ENCODE measurements at places on chromosomes 2 and 18.

GRCh38 chr2:37738266-37738885 is 66.9 kb upstream of the CDC42EP3 start:
- no peak for DNase-seq

- peak; percentile 28 for DNase-seq
These were observed 373.0 kb downstream of the CDH2 start for GRCh38 chr18:27803957-27804356.

DNA sequence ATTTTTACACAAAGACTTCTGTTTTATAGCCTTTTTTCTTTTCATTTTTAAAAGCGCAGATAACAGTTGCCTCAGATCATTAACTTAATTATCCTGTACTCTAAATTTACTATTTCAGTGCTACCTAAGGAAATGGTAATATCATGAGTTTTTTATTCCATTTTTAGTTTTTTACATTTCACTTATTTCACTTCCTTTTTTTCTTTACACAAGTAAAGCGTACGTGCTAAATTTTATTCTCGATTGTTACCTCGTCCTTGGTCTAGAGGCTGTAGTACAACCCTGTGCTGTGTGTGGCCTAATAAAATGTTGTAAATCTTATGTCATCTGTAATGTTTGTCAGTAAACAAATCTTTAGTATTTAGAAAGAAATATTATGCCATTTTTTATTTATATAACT is 49.2 kb downstream of the CRIM1 start:
- no peak for DNase-seq

GRCh38 chr18:54843314-54843713 is 15.0 kb downstream of the RAB27B start:
- peak; percentile 39 for DNase-seq

GRCh38 chr2:72669121-72669520 is 156.7 kb downstream of the EXOC6B start:
- peak; percentile 91 for DNase-seq

GRCh38 chr2:105803337-105803736 is 58.6 kb downstream of the NCK2 start:
- DNase-seq: no peak

DNA sequence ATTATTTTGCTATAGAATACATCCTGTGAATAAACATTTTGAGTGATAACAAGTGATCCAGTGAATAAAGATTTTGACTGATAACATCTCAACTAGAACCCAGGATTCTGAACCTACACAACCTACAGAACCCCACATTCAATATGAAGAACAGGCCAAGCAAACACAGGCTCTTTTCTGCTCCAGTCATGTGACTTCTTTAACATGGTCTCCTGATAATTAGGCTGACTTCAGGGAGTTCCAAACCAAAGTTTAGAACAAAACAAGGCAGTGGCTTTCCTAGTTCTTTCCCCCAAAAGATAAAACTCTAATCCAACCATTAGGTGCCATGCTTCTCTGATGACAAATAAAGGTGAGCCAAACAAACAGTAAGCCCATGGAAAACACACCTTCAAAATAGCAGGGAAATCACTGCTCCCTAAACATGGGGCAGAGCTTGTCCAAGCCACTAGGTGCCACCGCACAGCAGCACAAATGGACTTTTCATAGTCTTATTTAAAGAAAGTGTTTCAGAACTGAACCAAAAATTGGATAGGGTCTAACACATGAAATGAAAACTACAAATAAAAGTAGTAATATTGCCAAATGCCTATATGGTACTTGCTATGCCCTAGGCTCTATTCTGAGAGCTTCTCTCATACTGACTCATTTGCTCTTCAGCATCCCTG is 95.3 kb downstream of the EVA1A start:
- DNase-seq: peak; percentile 47

DNA sequence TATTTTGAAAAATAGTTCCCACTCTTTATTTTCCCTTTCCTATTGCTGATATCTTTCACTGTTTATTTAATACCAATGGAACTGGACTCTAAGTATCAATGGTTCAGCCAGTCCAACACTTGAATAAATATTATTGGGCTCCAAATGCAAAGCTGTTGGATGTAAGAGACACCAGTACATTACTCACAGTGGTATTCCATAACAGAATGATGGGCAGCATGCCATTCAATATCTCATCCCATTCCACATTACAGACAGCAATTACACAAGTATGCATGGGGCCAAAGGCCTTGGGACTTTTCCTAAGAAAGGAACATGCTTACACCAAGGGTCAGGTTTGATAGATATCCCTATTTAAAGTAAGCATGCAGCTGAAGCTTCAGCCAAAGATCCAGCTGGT is 231.9 kb downstream of the RND3 start:
- DNase-seq: peak; percentile 66

DNA sequence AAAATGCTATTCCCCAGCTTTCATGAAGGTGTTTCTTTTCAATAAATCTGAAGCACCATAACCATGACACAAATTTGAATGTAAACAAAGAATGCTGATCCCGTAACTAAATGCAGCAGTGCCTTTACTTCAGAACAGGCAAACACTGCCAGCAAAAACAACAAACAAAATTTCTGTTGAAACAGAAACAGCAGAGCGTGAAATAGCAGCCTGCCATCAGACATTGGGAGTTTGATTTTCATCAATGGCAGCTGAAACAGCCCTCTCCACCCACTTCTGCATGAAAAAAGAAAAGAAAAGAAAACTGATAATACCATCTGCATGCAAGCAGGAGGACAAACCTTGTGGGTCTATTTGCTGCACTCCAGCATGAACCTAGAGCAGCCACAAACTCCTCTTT is 128.3 kb downstream of the CDH2 start:
- DNase-seq: no peak

DNA sequence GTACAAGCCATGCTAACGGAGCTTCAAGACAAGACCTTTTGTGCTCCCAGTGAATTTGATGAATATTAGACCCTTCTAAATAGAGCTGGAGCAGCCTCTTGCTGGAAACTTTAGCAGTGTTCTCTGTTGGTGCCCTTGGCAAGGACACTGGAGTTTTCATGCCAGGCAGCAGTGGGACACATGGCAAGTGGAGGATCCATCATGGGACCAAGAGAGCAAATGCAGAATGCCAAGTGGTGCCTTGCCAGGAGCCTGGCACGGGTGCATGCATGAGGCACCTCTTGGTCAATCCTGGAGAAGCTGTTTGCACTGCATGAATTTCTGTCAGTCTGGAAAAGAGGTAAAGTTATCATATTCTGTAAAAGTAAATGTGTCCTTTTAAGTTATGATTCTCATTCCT is 59.1 kb downstream of the NETO1 start:
- no peak for DNase-seq

DNA sequence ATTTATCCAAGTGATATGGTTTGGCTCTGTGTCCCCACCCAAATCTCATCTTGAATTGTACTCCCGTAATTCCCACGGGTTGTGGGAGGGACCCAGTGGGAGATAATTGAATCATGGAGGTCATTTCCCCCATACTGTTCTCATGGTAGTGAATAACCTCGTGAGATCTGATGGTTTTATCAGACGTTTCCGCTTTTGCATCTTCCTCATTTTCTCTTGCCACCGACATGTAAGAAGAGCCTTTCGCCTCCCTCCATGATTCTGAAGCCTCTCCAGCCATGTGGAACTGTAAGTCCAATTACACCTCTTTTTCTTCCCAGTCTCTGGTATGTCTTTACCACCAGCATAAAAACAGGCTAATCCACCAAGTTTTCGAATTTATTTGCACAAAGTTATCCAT is 20.3 kb upstream of the CHST10 start:
- no peak for DNase-seq

- no peak for DNase-seq
These were observed 8.0 kb upstream of the XRCC5 start for GRCh38 chr2:216101109-216101508.

Data from iris pigment epithelial cell (primary cell).